Hematopoietic multipotent progenitor cell treated with erythropoietin and hydrocortisone succinate and interleukin-3 and kit ligand, for 17 days (in vitro differentiated cells): ENCODE measurements at places on chromosomes 5 and 9.
A peak's percentile ranks its signal among the peaks of the same experiment; 100 is the strongest.

DNA sequence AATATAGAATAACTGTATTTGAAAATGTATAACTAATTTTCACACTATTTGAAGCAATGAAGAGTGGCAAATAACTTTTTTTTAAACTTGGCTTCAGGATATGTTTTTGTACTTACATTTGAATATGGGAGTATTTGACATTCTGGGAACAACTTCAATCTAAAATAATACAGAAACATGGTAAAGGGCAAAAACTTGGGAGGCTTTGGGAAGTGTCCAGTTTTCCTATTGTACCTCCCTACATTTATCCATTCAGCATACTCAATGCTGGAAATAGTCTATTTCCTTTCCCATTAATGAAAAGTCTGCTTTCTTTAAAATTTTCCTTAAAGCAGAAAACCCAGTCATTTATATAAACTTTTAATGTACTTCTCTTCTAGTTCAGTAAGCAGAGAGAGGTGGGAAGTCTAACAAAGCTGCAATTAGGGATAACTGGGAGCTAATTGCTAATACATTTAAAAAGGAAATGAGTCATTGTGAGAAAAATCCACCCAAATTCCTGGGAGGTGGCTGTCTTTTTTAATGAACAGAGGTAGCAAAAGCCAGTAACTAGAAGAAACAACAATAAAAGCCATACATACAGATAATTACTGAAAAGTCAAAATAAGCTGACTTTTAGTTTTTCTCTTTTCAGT lies 128.8 kb downstream of the FBN2 start:
- DNase-seq = no peak

DNA sequence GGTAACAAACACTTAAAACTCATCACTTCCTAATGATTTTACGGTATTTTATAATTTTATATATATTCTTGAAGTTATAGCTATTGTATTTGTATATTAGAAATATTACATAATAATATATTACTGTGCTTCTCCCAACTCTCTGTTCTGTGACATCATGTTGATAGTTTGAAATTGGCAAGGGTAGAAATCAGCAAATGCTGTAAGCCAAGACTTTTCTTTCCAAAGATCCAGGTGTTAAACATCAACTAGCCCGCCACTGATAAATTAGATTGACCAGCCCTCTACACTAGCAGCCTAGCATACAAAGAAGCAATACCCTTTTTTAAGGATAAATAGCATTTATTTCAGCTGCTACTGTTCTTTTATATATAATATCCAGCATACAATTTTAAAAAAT lies 122.9 kb downstream of the PRELID2 start:
- no peak for DNase-seq

DNA sequence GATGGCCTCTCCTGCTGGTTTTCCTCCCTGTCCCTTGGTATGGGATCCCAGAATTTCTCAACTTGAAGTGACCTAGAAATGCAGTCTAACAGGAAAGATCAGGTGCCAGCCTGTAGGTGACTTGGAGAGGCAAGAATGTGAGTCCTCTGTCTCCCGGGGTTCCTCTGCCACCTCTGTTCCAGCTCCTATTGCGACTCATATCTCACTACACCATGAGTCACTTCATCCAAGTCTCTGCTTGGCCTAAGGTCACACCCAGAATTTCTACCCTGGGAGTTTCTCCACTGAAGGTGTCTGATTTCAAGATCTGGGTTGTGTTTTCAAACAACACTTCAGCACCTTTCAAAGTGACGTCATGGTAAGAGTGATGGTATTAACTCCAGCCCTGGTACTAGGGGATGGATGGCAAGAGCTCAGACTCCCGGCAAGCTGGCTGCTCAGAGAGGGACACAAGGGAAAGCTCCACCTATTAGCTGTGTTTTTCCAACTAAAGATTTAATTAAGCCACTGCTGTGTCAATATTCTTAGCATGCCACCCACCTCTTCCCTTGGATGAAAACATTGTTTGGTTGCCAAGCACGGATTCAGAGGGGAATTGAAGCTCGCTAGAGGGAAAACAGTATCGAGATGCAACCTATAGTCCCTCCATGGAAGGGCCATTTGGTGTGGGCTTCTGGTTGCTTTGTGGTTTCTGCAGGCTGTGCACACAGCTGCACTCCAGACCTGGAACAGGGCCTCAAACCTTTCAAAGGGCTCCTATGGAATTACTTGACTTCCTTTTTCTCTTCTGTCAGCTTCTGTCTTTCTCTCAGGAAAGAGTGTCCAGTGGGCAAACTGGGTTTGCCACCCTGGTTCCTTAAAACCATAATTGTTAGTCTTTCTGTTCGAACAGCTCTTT lies 205.7 kb downstream of the GAS1 start:
- no peak for DNase-seq

- DNase-seq = no peak
Observed at GRCh38 chr5:143166090-143166489, 237.4 kb downstream of the NR3C1 start.

DNA sequence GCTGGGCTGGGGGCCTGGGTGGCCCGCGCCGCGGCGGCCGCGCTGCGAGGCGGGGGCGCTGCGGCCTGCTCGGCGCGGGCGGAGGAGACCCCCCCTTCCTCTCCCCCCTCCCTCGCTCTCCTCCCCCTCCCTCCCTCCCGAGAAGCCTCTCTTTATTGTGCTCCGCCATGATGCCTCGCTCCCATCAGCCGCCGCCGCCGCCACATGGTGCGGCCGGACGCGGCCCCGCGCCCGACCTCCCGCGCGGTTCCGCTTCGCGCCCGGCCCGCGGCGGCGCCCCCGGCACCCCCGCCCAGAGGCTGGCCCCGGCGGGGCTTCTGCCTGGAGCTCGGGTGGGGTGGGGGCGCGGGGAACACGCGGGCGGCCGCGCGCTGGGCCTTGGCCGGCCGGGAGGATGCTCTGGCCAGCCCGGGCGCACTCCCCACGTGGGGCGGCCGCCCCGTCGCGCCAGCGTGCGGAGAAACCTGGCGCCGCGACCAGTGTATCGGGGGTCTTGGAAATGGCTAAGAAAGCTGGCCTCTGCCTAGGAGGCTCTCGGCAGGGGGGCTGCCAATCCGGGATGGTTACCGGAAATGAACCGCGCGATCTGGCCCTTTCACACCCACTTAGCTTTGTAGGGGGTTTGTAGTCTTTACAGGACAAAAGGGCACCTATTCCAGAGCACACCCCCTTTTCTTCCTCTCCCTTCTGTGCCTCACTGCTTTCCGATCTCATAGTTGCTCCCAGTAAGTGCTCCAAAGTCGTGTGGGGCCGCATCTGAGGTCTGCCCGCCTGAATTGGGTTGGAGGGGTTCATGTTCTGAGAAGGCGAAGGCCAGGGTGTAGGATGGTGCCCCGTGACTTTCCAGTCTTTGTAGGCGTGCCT lies 1.0 kb downstream of the SET start:
- peak; percentile 24 for DNase-seq

- no peak for DNase-seq
Observed at GRCh38 chr9:37919246-37919955, 15.5 kb upstream of the SLC25A51 start.

GRCh38 chr9:7794196-7794595 lies 5.4 kb downstream of the DMAC1 start:
- DNase-seq = no peak

DNA sequence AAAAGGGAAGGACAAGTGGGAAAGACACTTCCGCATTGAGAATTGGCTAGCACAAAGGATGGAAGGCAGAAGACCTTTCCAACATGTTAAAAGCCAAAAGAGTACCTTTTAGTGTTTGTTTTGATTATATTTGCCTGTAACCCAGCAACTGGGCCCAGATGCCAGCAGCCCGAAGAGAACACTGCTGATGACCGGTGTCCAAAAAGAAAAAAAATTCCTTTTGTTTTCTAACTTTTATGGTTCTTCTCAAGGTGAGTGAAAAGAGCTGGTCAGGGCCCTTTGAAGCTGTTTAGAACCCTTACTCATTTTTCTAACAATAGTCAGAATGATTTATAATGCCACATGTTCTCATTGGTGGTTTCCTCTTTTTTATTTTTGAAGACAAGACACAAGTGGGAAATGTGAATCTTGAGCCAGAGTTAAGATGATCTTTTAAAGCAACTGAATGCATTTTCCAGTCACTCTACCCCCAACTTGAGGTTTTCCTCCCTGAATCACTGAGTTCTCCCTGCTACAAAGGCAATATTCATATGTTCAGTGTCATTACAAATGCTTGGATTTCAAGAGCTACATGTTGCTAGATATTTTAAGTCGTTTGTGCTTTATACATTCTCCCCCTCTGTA lies 32.3 kb upstream of the ZNF462 start:
- no peak for DNase-seq

DNA sequence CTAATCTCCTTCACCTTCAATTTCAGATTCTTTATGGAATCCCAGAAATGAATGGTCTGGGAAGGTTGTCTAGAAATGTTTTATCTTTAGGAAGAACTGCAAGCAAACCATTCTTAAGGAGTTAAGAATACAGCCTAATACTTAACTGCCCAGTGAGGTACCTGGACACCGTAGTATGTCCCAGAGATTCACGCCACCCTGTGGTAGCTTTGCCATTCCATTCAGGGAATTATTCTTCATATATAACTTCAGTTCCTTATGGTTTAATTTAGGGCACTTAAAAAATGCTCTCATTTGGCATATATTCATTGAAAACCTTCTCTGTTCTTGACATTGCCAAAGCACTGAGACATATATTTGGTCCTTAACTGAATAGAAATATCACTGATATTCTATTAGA lies 49.7 kb downstream of the ACTBL2 start:
- DNase-seq = no peak

GRCh38 chr5:107876261-107876660 lies 205.5 kb upstream of the EFNA5 start:
- no peak for DNase-seq

GRCh38 chr5:56105511-56106291 lies 110.9 kb upstream of the IL6ST start:
- no peak for DNase-seq

DNA sequence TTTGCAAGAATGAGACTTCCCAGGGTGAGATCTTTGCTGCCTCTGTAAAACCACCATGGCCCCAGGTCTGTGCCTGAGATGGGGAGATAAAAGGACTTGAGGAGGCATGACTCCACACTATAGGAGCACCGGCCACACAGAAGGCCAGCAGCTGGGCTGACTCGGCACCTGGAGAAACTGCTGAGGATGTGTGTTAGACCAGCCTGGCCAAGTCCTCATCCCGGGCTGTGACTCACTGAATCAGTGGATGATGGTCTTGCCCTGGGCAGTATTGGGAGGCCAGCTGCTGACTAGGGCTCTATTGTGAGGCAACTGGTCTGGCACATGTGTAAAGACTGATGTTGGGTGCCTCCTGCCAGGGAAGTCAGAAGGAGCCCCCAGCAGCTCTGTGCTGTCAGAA lies 286.2 kb downstream of the ACTL7B start:
- no peak for DNase-seq

DNA sequence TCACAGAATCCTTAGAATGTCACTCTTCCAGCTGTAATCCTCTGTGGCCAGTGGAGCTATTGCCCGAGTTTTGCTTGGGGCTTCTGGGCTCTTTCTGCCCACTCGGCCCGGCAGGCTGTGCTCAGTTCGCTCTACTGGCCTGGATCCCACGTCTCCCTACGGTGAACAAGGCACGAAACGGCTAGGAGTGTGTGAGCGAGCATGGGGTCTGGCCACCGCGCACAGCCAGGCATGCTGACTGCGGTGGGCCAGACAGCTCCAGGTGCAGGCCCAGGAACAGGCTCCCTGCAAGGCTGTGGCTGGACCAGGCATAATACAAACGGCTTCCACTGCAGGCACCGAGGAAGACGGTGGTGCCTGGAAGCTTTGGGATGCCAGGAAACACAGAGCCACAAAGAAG lies 2035.5 kb upstream of the ACO1 start:
- DNase-seq = no peak

GRCh38 chr9:134007150-134007549 lies 15.0 kb upstream of the VAV2 start:
- DNase-seq = no peak

GRCh38 chr5:141742866-141743851 lies 61.1 kb upstream of the ARAP3 start:
- no peak for DNase-seq

- no peak for DNase-seq
Observed at GRCh38 chr9:101631892-101632291, 37.1 kb upstream of the PPP3R2 start.

DNA sequence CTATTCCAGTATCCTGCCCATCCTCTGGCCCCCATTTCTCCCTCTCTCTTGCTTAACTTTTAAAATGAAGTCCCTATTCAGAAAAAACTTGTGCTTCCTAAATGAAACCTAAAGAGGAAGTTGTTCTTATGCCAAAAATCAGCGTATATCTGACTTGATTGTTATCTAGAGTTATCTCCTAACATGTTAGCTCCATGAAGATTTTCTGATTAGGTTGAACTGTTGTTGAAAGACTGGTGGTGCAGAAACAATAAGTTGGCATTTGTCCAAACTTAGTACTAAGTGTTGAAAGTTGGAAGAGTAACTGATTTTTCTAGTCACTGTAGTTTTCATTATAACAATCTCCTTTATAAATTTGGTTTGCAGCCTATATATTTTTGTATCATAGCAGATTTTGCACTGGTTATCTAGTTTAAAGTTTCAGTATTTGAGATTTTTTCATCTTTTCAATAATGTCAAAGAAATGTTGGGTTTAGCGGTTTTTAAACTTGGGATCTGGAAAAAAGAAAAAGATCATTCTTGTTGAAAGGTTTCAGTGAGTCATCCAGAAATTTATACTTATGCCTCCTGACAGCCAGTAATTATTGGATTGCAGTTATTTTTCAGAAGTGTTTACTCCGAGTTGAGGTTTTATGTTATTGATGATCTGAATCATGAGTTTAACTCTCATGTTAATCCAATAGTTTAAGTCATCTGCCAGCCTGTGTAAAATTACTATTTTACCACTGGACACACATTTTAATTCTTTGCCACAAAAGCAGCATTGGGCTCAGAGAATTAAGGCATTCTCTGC lies 60.6 kb downstream of the PAM start:
- DNase-seq = no peak

- no peak for DNase-seq
Observed at GRCh38 chr5:88890070-88890781, 7.2 kb upstream of the MEF2C start.

- DNase-seq = peak; percentile 23
Observed at GRCh38 chr9:15142878-15143534, 164.0 kb downstream of the TTC39B start.

- DNase-seq = no peak
Observed at GRCh38 chr5:2642684-2643345, 108.7 kb downstream of the IRX2 start.

GRCh38 chr5:101796427-101796826 lies 499.7 kb downstream of the SLCO4C1 start:
- no peak for DNase-seq

GRCh38 chr5:91328743-91329142 lies 54.4 kb downstream of the ARRDC3 start:
- DNase-seq = no peak

DNA sequence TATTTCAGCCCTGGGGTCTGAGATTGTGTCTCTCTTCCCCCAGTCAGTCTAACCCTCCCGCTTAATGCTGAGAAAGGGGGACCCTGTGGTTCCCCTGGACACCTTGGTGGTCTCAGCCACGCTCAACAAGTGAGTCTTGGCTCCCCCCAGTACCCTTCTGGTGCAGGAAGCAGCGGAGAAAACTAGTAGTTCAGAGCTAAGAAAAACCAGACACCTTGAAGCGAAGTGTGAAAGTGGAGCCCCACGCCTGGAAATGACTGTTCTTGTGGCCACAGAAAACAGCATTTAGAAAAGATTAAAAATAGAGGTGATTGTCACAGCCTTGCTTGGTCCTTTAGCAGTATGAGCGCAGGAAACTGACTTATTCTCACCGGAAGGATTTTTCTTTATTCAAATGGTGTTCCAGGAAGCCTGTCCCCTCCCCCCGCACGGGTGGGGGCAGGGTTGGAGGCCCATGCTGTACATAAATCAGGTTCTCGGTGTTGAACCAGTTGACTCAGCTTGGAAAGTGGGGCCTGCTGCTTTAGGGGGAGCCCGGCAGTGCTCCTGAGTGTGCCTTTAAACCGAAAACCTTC lies 8.1 kb downstream of the ARPC5L start:
- no peak for DNase-seq
